Activated T-cell treated with anti-CD3 and anti-CD28 coated beads, Interleukin-2, amount 50 U/mL, for 72 hours (primary cell): ENCODE measurements at places on chromosomes 3 and 15. TPM values are rescaled to one million over a fixed set of nuclear protein-coding genes. Genes with fewer than 3 reads are reported as not detected.

GRCh38 chr3:128432971-128433836, 33.5 kb downstream of the DNAJB8 start:
- no peak overlapping the region for H3K27ac ChIP-seq

DNA sequence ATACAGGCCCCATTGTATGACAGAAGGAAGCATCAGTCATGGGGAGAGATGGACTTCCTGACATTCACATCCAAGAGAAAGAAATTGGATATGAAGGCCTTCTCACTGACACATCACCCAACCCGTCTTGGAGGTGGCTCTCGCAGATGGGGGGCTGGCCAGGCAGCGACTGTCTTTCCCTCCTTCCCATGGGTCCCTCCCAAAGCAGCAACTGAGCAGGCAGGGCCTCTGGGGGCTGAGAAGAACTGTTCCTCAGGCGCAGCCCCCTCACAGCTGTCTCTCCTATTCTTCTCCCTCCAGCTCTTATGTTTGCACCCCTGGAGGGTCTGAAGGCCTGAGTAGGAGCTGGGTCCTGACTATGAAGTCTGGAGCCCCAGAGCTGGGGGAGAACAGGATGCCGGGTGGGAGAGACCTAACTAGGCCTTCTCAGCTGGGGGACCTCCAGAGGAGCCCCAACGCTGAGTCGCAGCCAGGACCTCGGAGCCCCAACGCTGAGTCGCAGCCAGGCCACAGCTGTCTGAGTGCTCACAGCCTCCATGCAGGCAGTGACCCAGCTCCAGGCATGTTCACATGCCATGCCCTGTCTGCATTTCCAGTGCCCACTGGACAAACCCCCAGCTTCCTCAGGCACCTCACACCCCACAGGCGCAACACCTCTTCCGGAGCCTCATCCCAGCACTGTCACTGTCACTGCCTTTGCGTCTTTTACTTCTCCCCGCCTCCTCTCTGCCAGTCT, 29.6 kb downstream of the UMPS start:
- H3K4me1 ChIP-seq = peaks cover 16% of the 10 kb centered on the region
- H3K27me3 ChIP-seq = peaks cover 11% of the 10 kb centered on the region

Gene DAZL
- not detected for total RNA-seq

Gene SI
- not detected for total RNA-seq

DNA sequence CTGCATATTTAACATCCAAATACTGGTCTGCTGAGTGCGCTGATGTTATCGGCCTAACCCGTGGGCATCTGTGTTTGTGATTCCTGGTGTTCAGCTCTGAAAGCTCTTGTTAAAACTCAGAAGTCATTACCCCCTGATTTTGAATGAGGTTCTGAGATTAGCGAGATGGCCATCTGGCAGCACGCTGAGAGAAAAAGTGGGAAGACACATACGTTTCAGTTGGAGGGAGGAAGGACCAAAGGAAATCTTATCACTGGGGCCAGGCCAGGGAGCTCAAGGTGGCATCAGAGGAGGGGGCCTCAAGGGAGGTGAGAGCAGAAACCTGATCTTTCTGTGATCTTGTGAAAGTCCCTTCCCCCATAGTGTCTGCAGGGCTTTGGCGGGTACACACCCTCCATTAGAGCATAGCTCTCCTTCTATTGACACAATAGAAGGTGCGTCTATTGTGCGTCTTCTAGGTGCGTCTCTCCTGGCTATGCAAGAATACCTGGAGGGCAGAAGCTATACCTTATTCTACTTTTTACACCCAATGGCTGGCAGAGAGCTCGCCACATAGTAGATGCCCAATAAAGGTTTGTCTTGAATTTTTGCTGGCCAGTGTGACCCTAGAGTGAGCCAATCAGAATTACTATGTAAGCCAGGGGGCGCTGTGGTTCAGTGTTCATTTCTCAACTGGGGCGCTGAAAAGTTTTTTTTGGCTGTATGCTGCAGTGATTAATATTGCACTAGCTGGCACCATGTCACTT, 182.4 kb downstream of the SHQ1 start:
- H3K4me1 ChIP-seq = peaks cover 6% of the 10 kb centered on the region
- peak; percentile 62 for DNase-seq
- no peaks in the 10 kb centered on the region for H3K27me3 ChIP-seq
- no peaks in the 10 kb centered on the region for H3K36me3 ChIP-seq

Gene PTH1R
- total RNA-seq = not detected

Gene CASR
- total RNA-seq = 0.23 TPM

DNA sequence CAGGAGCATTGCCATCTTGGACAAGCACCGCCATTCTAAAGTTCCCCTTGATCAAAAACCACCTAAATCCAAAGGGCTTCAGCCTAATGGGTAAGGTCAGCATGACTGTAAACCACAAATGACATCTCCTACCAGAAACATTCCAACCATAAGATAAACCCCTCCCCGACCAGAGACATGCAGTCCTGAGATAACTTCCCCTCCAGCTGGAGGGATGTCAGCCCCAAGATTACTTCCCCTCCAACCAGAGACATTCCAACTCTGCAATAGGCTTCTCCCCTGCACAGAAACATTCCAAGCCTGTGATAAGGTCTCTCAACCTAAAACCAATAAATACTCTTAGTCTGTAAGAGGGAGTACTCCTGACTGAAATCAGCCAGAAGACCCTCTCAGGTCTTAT, 62.7 kb upstream of the DNAJC19 start:
- no peaks in the 10 kb centered on the region for H3K4me1 ChIP-seq
- H3K4me3 ChIP-seq = no peak overlapping the region
- H3K27ac ChIP-seq = no peak overlapping the region
- H3K27me3 ChIP-seq = no peaks in the 10 kb centered on the region
- no peak for DNase-seq
- H3K36me3 ChIP-seq = no peaks in the 10 kb centered on the region

DNA sequence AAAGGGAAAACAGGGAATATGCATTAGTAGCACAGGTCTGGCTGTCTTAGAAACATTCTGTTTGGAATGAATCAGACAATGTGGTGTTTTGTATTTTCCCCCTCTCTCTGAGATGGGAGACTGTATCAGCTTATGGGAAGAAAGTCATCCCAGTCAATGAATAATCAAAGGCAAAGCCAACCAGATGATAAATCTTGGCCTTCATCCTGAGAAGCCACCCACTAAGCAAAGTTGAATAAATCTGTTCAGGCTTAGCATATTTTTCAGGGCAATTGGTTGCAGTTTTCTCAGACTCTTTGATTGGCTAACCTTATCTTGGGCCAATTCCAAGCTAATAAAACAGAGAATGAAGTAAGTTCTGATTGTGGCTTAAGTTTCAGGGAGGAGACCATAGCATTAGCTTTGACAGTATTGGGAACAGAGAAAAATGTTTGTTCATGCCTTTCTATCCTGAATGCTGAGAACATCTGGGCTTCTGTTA, 63.6 kb upstream of the ARL8B start:
- H3K27ac ChIP-seq = no peak overlapping the region
- no peaks in the 10 kb centered on the region for H3K36me3 ChIP-seq
- peaks cover 49% of the 10 kb centered on the region for H3K4me1 ChIP-seq
- no peak for DNase-seq

Gene GOLGA6L7
- not detected for total RNA-seq

GRCh38 chr3:103002425-103003176, 567.8 kb downstream of the ZPLD1 start:
- no peaks in the 10 kb centered on the region for H3K36me3 ChIP-seq
- no peak for DNase-seq
- H3K27me3 ChIP-seq = no peaks in the 10 kb centered on the region
- no peak overlapping the region for H3K4me3 ChIP-seq

Gene GLDN
- total RNA-seq = not detected

DNA sequence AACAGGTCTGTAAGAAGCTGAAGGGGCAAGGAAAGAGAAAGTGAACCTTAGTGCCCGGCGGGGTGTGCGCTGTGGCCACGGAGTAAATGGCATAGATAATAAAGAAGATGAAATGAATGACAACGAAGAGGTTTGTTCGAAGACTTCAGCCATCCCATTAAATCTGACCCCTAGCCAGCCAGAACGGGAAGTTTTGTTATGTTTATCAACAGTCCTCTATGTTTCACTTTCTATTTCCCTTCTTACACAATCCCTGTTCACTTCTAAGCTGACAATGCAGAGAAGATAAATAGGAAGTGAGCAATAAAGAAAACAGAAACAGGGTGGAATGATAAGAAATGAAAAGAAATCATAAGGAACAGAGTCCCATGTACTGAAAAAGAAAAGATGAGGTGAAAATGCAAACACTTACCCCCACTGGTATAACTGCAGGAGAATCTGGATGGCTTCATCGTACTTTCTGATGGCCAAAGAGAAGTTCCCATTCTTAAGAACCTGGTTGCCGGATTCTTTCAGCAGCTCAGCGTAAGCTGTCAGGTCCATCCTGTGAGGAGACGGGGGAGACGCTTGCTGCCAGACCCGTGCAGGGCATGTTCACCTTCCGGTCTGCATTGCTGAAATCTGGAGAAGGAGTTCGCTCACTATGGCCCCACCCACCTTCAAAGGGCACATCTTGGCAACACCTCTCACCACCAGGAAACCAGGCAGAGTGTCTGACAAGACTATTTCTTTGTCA, 36.8 kb downstream of the TRANK1 start:
- H3K4me1 ChIP-seq = peaks cover 78% of the 10 kb centered on the region
- H3K36me3 ChIP-seq = no peaks in the 10 kb centered on the region
- peak overlapping the region; percentile 94 for H3K4me3 ChIP-seq

GRCh38 chr15:62307551-62307950, 142.5 kb upstream of the C2CD4B start:
- peaks cover 36% of the 10 kb centered on the region for H3K27me3 ChIP-seq
- peaks cover 7% of the 10 kb centered on the region for H3K4me1 ChIP-seq
- no peaks in the 10 kb centered on the region for H3K36me3 ChIP-seq
- no peak overlapping the region for H3K4me3 ChIP-seq
- DNase-seq = no peak

DNA sequence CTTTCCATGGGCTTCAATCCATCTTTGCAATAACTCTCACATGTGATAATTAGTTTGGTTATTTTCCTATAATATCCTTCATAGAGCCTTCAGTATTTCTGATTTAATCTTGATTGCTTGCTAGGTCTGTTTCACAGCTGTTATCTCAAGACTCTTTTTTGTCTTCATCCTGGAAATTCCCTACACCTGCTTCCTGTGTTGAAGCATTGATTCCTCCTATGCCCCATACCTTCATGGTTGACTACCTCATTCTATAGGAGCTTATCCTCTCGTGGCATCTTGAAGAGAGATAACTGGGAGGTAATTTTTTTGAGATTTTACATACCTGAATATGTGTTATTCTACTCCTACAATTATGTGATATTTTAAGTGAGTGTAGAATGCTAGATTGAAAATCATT, 26.7 kb downstream of the PIK3CA start:
- H3K27me3 ChIP-seq = no peaks in the 10 kb centered on the region
- no peak overlapping the region for H3K4me3 ChIP-seq
- no peak for DNase-seq
- no peaks in the 10 kb centered on the region for H3K36me3 ChIP-seq

- H3K27me3 ChIP-seq = no peaks in the 10 kb centered on the region
- peaks cover 6% of the 10 kb centered on the region for H3K36me3 ChIP-seq
- no peaks in the 10 kb centered on the region for H3K4me1 ChIP-seq
- H3K4me3 ChIP-seq = no peak overlapping the region
- H3K27ac ChIP-seq = no peak overlapping the region
Observed at GRCh38 chr15:57251308-57251707, 125.0 kb upstream of the CGNL1 start.

Gene PDE12
- 19.6 TPM for total RNA-seq

- peaks cover 26% of the 10 kb centered on the region for H3K27me3 ChIP-seq
- no peak for DNase-seq
- H3K36me3 ChIP-seq = no peaks in the 10 kb centered on the region
- no peak overlapping the region for H3K4me3 ChIP-seq
- H3K4me1 ChIP-seq = peaks cover 4% of the 10 kb centered on the region
- H3K27ac ChIP-seq = no peak overlapping the region
Observed at GRCh38 chr3:46900007-46900292, 22.4 kb downstream of the PTH1R start.

Gene ADAMTS17
- total RNA-seq = 2.6 TPM

DNA sequence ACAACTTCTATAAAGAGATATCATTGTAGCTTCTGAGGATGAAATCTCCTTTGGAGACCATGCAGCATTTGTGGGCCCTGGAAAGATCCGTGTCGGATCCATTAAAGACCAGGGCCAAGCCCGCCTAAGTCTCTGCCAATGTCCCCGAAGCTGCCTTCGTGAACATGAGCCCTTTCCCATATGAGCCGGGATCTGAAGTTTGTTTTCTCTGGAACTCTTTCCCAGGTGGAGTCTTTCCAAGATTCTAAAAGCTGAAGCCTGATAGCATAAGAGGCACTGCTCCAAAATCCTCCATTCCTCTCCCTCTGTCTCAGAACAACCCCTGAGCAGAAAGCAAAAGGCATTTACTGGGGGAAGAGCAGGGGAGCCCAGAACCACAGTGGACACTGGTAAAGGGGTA, 274.6 kb downstream of the NTRK3 start:
- no peaks in the 10 kb centered on the region for H3K27me3 ChIP-seq
- no peaks in the 10 kb centered on the region for H3K4me1 ChIP-seq
- no peak overlapping the region for H3K27ac ChIP-seq
- no peak overlapping the region for H3K4me3 ChIP-seq
- no peaks in the 10 kb centered on the region for H3K36me3 ChIP-seq

GRCh38 chr3:34056181-34056910, 257.9 kb downstream of the PDCD6IP start:
- peak overlapping the region; percentile 43 for H3K27ac ChIP-seq
- no peak overlapping the region for H3K4me3 ChIP-seq
- peaks cover 4% of the 10 kb centered on the region for H3K36me3 ChIP-seq
- DNase-seq = no peak
- peaks cover 6% of the 10 kb centered on the region for H3K27me3 ChIP-seq

GRCh38 chr3:57956833-57957174, 51.4 kb upstream of the FLNB start:
- peak overlapping the region; percentile 55 for H3K4me3 ChIP-seq
- H3K4me1 ChIP-seq = peaks cover 34% of the 10 kb centered on the region
- H3K27me3 ChIP-seq = no peaks in the 10 kb centered on the region
- peak overlapping the region; percentile 65 for H3K27ac ChIP-seq
- no peak for DNase-seq

Gene EID1
- total RNA-seq = 86.9 TPM

- no peaks in the 10 kb centered on the region for H3K4me1 ChIP-seq
- DNase-seq = no peak
- no peaks in the 10 kb centered on the region for H3K36me3 ChIP-seq
- H3K4me3 ChIP-seq = no peak overlapping the region
- H3K27me3 ChIP-seq = peaks cover 7% of the 10 kb centered on the region
- H3K27ac ChIP-seq = no peak overlapping the region
Observed at GRCh38 chr15:79117442-79118204, 27.0 kb upstream of the RASGRF1 start.

Gene PLSCR5
- total RNA-seq = not detected

DNA sequence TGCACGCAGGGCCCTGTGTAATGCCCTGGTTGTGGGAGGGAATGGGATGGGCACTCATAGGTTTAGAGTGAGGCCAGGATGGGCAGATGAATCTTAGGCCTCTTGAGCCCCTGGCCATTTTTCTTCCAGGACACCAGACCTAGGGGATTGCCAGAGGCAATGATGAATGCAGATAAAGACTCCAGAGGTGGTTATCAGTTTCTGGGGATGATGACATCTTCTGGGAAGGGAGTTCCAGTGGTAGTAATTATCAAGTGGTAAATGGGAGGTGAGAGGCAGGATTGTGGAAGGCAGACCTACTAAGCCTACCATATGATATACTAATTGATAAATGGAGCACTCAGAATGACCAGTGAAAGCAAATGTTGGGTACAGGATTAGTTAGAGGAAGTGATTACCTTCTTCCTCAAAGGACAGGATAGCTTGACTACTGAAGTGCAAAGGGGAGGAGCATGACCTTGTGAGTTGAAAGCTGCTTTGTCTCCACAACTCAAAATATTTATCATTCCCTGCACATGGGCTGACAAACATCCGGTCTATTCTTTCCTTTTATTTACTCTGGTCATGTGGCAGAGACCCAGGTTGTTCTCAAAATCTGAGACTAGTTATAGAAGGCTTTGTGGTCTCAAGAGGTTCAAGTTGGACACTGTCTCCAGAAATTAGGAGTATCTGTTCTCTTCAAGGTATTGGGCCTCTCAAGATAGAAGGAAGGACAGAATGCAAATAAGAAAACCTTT, 10.2 kb upstream of the MAPK6 start:
- no peak overlapping the region for H3K27ac ChIP-seq
- peaks cover 7% of the 10 kb centered on the region for H3K27me3 ChIP-seq
- no peaks in the 10 kb centered on the region for H3K36me3 ChIP-seq
- no peak overlapping the region for H3K4me3 ChIP-seq
